Hematopoietic multipotent progenitor cell treated with erythropoietin and hydrocortisone succinate and interleukin-3 and kit ligand, for 15 days (in vitro differentiated cells): ENCODE measurements at places on chromosomes 12 and 14.

- DNase-seq = no peak
Observed at GRCh38 chr12:26128168-26128567, 3.3 kb upstream of the BHLHE41 start.

DNA sequence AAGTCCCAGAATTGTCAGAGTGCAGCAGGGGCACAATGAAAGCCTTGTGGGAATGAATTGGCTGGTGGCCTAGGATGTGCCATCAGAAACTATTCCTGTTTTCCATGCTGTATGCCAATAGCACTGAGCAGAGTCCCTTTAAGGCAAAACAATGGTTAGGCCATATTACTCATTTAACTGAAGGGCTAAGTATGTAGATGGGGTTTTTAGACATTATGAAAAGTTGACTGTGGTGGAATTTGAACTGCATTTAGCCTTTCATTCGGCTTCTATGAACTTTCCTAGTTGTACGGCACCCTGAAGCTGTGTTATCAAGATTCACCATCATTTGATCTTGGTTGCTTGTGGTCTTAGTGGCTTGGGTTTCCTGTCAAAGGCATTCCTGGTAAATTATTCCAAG, 24.8 kb downstream of the IL26 start:
- DNase-seq = no peak

- no peak for DNase-seq
Observed at GRCh38 chr12:6372403-6373003, 2.9 kb downstream of the SCNN1A start.

GRCh38 chr14:22180045-22180444, 409.0 kb downstream of the DAD1 start:
- DNase-seq = no peak

GRCh38 chr12:6376079-6376869, 911 bp upstream of the SCNN1A start:
- no peak for DNase-seq

GRCh38 chr14:86518298-86518697, 988.4 kb downstream of the FLRT2 start:
- DNase-seq = no peak

- no peak for DNase-seq
Observed at GRCh38 chr14:32027255-32027939, 49.7 kb upstream of the ARHGAP5 start.

DNA sequence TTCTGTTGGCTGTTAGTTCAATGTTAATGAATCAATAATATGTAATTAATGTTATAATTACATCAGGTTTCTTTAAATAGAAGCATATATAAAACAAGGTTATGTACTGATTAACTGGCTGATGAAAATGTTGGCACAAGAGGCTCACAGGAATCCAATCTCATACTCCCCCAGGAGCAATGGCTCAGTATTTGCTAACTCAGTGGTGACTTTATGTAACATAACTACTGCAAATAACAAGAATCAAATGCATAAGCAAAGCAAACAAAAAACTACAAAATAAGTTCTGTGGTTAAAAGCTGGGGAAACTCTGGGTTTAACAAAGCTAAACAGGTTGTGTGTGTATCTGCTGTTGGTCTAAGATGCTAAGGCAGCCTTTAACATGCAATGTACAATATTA, 27.7 kb upstream of the BBS10 start:
- DNase-seq = no peak

- no peak for DNase-seq
Observed at GRCh38 chr14:71062581-71063303, 155.5 kb downstream of the PCNX1 start.

- no peak for DNase-seq
Observed at GRCh38 chr12:75981247-75982168, 50.1 kb downstream of the PHLDA1 start.

GRCh38 chr14:74049876-74050495, 30.8 kb downstream of the BBOF1 start:
- no peak for DNase-seq

- no peak for DNase-seq
Observed at GRCh38 chr12:84463741-84464495, 448.7 kb downstream of the SLC6A15 start.

- peak; percentile 47 for DNase-seq
Observed at GRCh38 chr14:87805315-87805723, 187.7 kb downstream of the GALC start.

- DNase-seq = no peak
Observed at GRCh38 chr14:100604121-100604501, 16.9 kb upstream of the BEGAIN start.

- DNase-seq = no peak
Observed at GRCh38 chr12:2461645-2462044, 333.1 kb upstream of the FKBP4 start.
